Activated B cell treated with CpG ODN at 0.5 μM for 24 hours (primary cell): ENCODE measurements at places on chromosomes 5 and 9.
A peak's percentile ranks its signal among the peaks of the same experiment; 100 is the strongest.

GRCh38 chr9:133119103-133119845, 1.8 kb downstream of the RALGDS start:
- DNase-seq: no peak

GRCh38 chr5:172541773-172542136, 87.4 kb upstream of the SH3PXD2B start:
- no peak for DNase-seq

- DNase-seq: no peak
Observed at GRCh38 chr9:93952784-93953495, 2.2 kb downstream of the BARX1 start.

DNA sequence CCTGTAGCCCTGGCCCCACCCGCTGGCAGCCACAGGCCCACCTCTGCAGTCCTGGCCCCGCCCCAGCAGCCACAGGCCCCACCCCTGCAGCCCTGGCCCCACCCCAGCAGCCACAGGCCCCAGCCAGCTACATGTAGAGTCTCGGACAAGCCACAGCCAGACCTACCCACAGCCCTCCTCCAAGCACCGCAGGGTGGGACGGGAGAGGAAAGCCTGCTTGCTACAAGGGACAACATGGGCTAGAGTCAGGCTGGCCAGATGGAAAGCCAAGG, 49.5 kb upstream of the SARDH start:
- DNase-seq: peak; percentile 39

GRCh38 chr5:135425641-135426040, 21.5 kb downstream of the DCANP1 start:
- no peak for DNase-seq

- DNase-seq: no peak
Observed at GRCh38 chr5:166117072-166118066, 2174.1 kb upstream of the WWC1 start.

- DNase-seq: no peak
Observed at GRCh38 chr9:112325127-112325526, 8.3 kb downstream of the PTBP3 start.

GRCh38 chr5:171531638-171532037, 112.2 kb downstream of the FGF18 start:
- no peak for DNase-seq

DNA sequence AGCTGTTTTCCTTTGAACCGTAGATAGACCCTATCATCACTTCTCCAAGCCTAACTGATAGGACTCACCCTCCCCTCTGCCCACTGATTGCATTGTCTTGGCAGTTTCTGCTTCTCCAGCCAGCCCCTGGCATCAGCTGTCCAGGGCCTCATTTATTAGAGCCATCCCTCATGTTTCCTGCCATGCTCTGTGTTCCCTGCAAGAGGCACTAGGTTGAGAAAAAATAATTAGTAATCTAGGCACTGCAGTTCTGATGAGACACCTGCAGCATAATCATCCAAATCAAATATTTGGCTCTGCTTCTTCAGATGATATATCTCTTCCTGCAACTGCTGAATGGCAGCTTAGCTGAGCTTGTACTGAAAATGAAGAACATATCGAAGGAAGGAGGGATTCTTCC, 303.0 kb upstream of the TLE4 start:
- no peak for DNase-seq

DNA sequence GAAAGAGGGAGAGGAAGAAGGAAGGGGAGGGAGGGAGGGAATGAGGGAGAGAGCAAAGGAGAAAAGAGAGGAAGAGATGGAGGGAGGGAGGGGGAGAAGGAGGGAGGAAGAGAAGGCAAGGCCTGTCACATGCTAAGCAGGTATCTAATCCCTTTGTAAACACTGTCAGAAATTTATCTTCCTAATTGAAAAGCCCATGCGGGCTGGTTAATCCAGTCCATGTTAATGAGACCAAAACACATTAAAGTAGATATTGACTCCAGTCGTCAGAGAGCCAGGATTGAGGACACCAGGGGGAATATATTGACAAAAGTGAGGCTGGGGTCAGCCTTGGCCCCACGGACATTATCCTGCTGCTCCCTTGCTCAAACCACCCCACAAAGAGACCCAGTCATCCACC, 37.4 kb upstream of the ALDH1B1 start:
- DNase-seq: no peak

GRCh38 chr5:143481697-143482531, 78.4 kb upstream of the NR3C1 start:
- no peak for DNase-seq

DNA sequence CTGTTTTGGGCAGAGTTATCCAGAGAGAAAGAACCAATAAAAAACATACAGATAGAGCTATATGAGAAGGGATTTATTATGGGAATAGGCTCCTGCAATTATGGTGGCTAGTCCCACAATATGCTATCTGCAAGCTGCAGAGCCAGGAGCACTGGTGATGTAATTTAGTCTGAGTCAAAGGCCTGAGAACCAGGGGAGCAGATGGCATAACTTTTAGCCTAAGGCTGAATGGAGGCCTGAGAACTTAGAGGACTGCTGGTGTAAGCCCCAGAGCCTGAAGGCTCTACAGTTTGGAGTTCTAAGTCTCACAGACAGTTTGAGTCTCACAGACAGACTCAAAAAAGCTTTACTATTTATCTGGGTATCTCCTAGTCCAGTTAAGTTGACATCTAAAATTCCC, 263.8 kb downstream of the FBXL7 start:
- no peak for DNase-seq
